ENCODE measurements at places on chromosomes 16 and 17.

DNA sequence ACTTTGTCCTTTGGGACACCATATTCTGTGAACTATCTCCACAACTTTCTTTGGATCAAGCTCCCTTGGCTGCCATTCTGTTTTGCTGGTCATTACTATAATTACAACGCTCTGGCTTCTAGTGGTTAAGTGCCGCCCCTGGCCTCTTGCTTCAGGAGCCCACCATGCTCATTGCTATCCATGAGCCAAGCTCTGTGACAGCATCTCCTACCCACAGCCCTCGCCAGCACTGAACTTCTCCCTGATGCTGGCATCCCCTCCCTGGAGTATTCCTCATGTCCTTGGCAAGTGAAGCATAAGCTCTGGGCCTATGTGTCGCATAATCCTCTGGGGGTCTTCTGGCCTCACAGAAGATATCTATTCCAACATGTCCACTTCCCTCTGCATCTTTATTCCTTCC, 60.6 kb upstream of the DHX40 start:
- DNase-seq: no peak

GRCh38 chr16:56649271-56649670, 2.4 kb upstream of the MT1B start:
- DNase-seq: no peak

GRCh38 chr16:88353232-88353631, 29.5 kb upstream of the ZNF469 start:
- DNase-seq: no peak

DNA sequence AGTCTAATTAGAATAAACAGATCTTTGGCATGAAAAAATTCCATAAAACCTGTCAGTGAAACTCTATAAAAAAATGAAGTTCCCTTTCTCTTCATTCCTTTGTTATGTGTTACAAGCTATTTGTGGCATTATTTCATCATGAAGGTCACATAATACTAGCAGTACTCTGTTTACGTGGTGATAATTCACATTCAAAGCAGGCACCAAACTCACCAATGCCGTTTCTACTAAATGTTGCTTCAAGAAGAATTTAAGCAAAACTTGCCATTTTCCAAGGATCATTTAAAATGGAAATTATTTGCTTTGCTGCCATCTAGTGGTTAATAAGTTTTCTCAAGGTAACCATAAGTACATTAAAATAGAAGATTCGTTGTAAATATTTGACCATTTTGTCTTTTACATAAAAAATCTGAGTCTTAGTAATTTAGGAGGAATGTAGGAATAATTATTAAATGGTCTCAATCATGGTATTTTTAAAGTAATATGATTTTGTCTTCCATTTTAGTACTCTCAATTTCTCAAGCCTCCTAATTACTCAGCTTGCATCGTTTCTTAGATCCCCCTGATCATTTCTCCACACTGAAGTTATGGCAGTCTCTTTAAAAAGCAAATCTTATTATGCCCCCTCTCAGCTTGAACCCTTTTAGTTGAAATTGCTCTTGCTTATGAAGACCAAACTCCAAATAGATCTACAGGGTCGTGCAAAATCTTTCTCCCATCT, 80.8 kb downstream of the OMG start:
- no peak for DNase-seq

DNA sequence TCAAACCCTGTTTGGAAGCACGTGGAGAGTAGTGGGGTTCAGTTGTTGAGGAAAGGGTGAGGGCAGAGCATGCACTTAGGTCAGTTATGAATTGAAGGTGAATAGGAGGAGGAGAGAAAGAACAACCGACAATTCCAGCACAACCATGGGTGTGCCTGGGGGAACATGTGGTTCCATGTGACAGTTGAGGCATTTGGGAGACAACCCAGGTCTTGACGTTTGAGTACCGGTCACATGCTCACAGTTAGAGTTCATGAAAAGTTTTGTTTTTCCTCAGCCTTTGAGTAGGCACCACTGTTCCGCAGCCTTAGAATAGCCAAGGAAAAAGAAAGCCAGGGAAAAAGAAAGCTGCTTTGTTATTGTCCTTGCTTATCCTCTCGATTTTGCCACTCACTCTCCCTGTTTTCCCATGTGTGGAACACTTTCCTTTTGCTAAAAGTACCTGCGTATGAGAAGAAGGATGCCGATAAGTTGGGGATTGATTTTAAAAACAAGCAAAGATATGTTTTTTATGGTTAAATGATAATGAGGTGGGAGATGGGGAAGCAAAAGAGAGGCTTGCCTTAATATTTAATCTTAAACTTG, 25.6 kb upstream of the ABCC11 start:
- DNase-seq: no peak

DNA sequence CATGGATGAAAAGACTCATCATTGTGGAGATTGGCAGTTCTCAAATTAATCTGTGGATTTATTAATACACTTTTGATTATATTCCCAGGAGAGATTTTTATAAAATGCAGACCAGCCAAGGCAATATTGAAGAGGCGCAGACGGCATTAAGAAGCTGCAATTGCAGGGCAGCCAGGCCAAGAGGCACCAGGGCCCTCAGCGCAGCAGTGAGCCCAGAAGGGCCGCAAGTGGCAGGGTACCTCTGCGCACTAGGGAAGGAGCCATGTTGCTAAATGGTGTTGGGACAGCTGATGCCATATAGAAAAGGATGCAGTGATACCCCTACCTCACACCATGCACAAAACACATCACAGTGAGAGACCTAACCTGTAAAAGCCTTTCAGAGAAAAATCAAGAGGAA, 36.6 kb upstream of the CHMP6 start:
- no peak for DNase-seq

DNA sequence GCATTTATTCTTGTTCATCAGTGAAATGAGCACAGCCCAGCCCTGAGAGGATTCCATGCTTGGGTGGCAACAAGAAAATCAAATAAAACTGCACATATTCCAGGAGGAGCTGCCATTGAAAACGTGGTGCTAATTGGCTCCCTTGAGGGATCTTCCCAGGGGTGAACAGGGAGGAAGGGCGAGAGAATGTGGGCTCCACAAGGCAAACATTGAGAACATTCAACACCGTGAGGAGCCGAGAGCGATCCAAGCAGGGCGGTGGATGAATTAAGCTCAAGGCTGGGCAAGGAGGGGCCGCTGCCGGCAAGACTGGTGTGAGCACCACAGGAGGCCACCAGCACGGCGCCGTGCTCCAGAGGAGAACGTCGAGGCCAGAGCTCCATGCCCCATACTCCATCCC, 166.9 kb downstream of the C16orf95 start:
- DNase-seq: no peak

DNA sequence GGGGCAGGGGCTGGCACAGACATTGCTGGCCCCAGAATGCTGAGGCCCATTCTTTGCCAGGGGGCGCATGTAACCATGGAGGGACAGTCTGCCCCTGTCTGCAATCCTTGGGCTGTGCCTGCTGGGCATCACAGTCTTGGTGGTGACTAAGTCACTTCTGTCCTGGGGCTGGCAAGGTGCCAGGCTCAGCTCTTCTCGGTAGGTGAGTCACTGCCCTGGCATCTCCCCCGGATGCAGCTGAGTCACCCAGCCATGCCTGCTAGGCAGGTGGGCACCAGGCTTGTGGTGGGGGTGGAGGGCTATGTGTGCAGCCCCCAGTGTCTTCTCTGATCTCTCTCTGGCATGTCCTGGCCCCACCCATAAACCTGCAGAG, 5.6 kb downstream of the RARA start:
- DNase-seq: peak; percentile 91

GRCh38 chr16:84559311-84559932, 55.0 kb upstream of the MEAK7 start:
- no peak for DNase-seq

DNA sequence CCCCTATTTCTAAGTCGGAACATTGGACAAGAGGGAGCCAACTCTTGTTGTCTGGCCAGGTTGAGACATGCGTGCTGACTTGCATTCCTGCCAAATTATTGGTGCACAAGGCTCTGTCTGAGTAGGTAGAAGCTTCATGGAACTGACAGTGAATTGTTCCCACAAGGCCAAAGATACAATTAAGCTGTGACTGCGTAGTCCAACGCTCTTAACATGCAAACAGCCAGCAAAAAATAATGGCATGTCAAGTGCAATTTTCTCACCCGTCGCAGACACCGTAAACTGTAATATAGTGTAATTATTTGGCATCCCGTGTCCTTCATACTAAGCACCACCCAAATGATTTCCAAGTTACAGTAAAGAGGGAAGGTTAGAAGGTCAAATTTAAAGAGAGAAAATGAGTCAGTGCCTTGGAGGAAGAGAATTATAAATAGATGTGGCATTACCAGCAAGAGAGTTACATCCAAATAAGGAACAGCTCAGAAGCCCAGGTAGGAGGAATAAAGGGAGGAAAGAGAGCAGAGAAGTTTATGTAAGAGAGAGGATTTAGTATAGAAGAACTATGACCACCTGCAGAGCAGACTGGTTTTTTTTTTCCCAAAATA, 21.8 kb downstream of the CDH8 start:
- DNase-seq: no peak

DNA sequence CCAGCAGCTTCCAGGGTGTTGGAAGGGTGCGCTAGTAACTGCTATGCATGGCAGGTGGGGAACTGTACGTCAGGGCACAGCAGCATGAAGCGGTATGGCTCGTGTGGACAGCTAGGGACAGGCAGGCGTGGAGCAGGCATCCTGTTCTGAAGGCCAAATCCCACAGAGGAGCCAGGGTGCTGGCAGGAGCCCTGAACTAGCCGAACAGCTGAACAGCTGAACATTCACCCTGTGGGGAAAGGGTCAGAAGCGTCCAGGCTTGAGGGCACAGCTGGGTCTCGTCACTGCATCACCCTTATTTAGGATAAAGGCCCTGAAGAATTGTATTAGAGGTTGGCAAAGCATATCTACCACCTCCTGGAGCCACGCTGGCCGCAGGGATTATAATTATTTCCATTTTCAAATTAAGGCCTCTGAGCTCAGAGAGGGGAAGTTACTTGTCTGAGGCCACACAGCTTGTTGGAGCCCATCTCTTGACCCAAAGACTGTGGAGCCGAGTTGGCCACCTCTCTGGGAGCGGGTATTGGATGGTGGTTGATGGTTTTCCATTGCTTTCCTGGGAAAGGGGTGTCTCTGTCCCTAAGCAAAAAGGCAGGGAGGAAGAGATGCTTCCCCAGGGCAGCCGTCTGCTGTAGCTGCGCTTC, 3.3 kb upstream of the STH start:
- DNase-seq: no peak

DNA sequence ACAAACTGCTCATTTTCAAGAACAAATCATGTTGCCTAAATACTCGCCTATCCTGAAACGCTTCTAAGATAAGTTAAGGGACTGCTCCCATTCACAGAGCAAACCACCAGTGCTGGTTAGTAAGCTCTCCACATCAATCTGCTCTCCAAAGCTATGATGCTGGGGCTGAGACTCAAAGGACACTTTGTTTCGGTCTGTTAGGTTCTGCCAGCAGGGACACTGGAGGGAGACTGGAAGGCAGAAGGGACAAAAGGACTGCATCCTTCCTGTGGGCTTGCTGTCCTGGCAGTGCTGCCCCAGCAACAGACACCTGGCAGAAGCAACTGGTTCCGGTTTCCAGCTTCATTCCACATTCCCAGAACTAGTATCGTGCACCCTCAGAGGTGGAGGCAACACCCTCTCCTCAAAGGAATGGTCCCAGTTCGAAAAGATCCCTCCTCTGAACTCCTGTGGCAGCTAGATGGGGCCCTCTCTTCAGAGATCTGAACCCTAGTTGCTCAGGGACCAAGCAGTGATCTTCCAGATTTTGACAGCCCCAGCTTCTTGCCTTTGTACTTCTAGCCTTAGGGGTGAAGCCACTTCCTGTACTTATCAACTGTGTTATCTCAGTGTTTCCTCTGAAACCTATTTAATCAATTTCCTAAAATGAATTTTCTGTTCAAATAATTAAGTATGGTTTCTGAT, 73.4 kb upstream of the GSG1L start:
- DNase-seq: no peak

DNA sequence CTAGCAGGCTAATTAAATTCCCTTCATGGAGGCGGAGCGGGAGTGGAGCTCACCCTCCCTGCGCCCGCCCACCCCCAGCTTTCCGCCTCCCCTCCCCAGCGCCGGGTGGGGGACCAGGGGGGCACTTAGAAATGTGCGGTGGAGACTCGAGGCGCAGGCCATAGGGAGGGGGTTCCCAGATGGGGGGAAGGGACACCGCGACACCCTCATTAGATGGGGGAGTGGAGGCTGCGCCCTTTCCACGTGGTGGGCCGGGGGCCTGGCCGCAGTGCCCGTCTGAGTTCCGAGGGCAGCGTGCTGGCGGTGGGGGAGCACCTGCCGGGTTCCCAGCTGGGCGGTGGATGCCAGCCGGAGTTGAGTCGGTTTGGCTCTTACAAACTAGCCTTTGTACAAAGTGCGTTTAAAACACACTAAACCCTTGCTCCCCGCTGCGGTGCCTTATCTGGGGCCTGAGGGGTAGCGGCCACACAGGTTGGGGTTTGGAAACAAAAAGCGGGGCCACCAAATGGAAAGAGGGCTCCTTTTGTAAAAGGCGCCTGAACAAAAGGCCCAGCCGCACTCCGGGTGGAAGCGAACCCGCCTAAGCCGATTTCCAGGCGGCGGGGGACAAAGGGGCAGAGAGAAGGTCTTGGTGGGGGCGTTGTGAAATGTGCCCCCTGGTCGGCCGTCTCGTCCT, 1.4 kb downstream of the GSE1 start:
- DNase-seq: no peak

DNA sequence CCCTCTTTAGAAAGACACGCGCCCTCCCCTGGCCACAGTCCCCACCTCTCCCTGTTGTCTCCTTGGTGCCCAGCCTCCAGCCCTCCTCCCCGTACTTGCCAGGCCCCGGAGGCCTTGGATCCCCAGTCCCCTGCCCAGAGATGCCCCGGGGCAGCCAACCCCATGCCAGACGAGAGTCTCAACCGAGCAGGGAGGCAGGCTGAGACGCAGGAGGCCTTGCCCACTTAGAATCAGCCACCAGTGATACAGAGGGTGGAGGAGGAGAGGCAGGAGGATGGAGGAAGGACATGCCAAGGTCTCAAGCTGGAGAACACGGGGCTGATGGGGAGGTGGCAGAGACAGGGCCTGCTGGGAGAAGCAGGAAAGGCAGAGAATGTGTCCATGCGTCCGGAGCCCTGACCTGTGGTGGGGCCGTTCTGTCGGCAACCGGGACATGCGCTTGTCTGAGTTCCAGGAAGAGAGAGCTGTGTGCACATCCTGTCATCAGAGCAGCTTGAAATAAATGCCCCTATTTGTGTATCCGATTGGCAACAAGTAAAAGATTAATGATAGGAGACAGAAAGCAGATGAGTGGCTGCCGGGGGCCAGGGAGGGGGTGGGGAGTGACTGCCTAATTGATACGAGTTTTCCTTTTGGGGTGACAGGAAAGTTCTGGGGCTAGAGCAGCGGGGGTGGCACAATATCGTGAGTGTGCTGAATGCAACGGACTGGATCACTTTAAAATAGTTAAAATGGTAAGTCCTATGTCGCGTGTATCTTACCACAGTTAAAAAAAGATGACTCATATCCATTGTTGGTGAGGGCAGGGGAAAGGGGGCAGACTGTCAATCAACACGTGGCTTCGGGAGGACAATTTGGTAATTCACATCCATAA, 44.7 kb upstream of the MEAK7 start:
- peak; percentile 43 for DNase-seq

- no peak for DNase-seq
These were observed 3.5 kb upstream of the B9D1 start for GRCh38 chr17:19365833-19366636.

GRCh38 chr17:38460082-38460715, 31.9 kb downstream of the ARHGAP23 start:
- DNase-seq: no peak

GRCh38 chr16:24755201-24755874, 25.9 kb downstream of the TNRC6A start:
- DNase-seq: no peak
